Activated CD8-positive, alpha-beta memory T cell treated with anti-CD3 and anti-CD28 coated beads, Interleukin-2, amount 10 ng/mL, durations not matched to agents 7 days and 5 days (primary cell): ENCODE measurements at places on chromosomes 2 and 18. TPM values are rescaled to one million over a fixed set of nuclear protein-coding genes. Genes with fewer than 3 reads are reported as not detected.
A peak's percentile ranks its signal among the peaks of the same experiment; 100 is the strongest.

- H3K4me1 ChIP-seq, result no peaks in the 10 kb centered on the region
- no peak overlapping the region for H3K27ac ChIP-seq
- no peaks in the 10 kb centered on the region for H3K27me3 ChIP-seq
Measured at GRCh38 chr2:6079405-6079804, 387.2 kb downstream of the SOX11 start.

- DNase-seq, result no peak
- H3K27ac ChIP-seq, result no peak overlapping the region
Measured at GRCh38 chr2:240310201-240310600, 125.3 kb upstream of the GPC1 start.

DNA sequence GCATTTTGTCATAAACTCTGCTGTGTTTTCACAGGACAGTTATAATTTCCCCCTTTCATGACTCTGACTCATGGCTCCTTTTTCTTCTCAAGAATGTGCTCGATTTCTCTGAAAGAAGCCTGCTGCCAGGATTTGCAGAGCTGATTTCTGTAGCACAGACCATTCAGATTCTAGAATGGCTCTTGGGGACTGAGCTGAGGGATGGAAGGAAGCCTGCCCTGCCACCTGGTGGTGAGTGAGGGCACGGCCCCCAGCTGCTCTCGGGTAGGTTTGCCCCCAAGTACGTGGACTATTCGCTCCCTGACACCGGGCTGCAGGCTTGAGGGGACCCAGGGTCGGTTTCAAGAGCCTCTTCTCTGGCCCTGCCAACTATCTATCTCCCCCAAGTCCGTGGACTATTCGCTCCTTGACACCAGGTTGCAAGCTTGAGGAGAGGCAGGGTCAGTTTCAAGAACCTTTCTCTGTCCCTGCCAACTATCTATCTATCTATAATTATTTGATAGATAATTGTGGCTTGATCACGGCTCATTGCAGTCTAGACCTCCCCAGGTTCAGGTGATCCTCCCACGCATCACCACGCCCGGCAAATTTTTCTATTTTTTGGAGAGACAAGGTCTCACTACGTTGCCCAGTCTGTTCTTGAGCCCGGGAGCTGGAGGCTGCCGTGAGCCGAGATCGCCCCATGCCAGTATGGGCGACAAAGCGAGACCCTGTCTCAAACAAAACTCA, 1.4 kb upstream of the SMYD5 start:
- no peak overlapping the region for H3K27ac ChIP-seq
- H3K4me3 ChIP-seq, result peak overlapping the region; percentile 89
- peaks cover 30% of the 10 kb centered on the region for H3K4me1 ChIP-seq
- H3K27me3 ChIP-seq, result peaks cover 2% of the 10 kb centered on the region
- H3K36me3 ChIP-seq, result no peaks in the 10 kb centered on the region

DNA sequence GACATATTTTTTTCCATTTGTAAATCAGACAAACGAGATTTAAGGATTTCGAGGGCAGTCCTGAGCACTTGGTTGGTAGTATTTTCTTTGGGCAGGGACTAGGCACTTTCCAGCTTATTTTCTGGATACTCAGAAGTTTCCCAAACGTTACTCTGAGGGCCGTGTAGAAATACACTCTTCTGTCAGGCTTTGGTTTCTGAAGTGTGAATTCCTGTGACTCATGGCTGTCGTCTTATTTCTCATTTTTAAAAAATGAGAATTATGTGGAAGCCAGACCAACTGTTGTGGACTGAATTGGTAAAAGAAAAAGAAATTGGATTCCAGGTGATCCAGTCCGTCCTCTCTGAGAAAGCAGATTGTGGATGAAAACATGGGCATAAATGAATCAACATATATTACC, 658.6 kb upstream of the FANCL start:
- H3K36me3 ChIP-seq, result no peaks in the 10 kb centered on the region
- no peaks in the 10 kb centered on the region for H3K4me1 ChIP-seq
- no peak overlapping the region for H3K27ac ChIP-seq
- no peak for DNase-seq

GRCh38 chr2:112623913-112624777, 21.6 kb upstream of the SLC20A1 start:
- peak overlapping the region; percentile 38 for H3K4me3 ChIP-seq
- peak; percentile 92 for DNase-seq
- H3K36me3 ChIP-seq, result no peaks in the 10 kb centered on the region
- peaks cover 49% of the 10 kb centered on the region for H3K4me1 ChIP-seq

Gene G6PC2
- total RNA-seq, result not detected

GRCh38 chr2:55155764-55156281, 76.3 kb downstream of the CLHC1 start:
- H3K4me3 ChIP-seq, result no peak overlapping the region
- no peak overlapping the region for H3K27ac ChIP-seq
- no peaks in the 10 kb centered on the region for H3K27me3 ChIP-seq
- H3K4me1 ChIP-seq, result peaks cover 6% of the 10 kb centered on the region
- DNase-seq, result no peak

DNA sequence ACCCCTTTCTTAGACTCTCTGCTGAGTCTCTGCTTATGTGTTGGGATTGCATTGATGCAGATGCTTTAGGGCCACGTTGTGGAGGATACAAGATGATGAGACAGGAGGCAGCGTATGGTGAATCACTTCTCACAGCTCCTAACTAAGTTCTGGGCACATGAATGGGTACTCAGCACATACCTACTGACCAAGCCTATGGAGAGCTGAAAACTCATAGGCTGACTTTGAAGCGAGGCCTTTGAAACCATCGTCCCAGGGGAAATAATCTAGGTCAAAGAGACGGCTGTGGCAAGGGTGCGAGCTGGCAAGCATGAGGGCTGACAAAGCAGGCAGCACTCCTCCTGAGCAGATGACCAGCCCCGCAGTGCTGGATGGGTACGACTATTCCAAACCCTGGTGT, 180.2 kb upstream of the TNP1 start:
- H3K27me3 ChIP-seq, result peaks cover 7% of the 10 kb centered on the region
- no peak overlapping the region for H3K27ac ChIP-seq
- H3K4me3 ChIP-seq, result no peak overlapping the region
- no peak for DNase-seq

DNA sequence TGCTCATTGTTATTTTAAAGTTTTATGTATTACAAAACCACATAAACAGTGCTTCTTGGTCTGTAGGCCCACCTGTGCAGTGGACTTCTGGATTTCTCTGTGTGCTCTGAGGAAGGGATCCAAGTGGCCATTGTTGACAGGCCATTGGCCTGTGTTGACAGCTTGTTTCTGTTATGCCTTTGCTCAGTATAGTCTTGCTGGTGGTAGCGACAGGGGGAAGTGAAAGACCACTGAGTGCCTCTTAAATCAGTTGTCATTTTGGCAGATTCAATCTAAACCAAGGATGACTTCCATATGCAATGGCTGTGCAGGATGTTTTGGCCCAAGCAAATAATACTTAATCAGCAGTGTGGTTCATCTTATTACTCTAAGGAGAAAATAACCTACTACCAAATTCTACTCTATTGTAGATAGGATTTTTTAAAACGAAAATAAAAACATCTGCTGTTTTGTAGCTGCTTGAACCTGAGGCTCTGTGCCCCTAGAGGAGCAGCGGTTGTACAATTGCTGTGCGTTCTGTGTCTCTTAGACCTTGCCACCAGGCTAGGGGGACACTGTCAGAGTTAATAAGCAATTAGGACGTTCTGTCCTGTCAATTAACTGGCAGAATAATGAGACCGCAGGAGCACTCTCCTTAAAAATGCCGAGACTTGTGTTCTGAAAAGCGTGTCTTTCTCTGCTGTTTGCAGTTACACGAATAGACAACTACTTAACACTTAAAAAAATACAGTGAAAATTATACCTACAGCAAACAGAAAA, 108.2 kb downstream of the RHBDD1 start:
- H3K36me3 ChIP-seq, result peaks cover 23% of the 10 kb centered on the region
- H3K27ac ChIP-seq, result no peak overlapping the region
- H3K4me3 ChIP-seq, result no peak overlapping the region

Gene PROM2
- 0.82 TPM for total RNA-seq

- H3K27ac ChIP-seq, result no peak overlapping the region
- H3K36me3 ChIP-seq, result peaks cover 4% of the 10 kb centered on the region
- peaks cover 2% of the 10 kb centered on the region for H3K4me1 ChIP-seq
- no peak overlapping the region for H3K4me3 ChIP-seq
- peaks cover 15% of the 10 kb centered on the region for H3K27me3 ChIP-seq
Measured at GRCh38 chr2:173346035-173346434, 8.6 kb upstream of the CDCA7 start.

Gene ZNF519
- 32.9 TPM for total RNA-seq

- DNase-seq, result no peak
- no peaks in the 10 kb centered on the region for H3K4me1 ChIP-seq
- H3K27me3 ChIP-seq, result peaks cover 11% of the 10 kb centered on the region
- H3K4me3 ChIP-seq, result no peak overlapping the region
- H3K27ac ChIP-seq, result no peak overlapping the region
- H3K36me3 ChIP-seq, result no peaks in the 10 kb centered on the region
Measured at GRCh38 chr2:99854236-99854852, 288.0 kb downstream of the AFF3 start.

Gene FSIP2
- 0.09 TPM for total RNA-seq

- no peaks in the 10 kb centered on the region for H3K36me3 ChIP-seq
- no peaks in the 10 kb centered on the region for H3K27me3 ChIP-seq
- H3K4me1 ChIP-seq, result no peaks in the 10 kb centered on the region
- DNase-seq, result no peak
Measured at GRCh38 chr2:235533616-235534385, 40.0 kb downstream of the AGAP1 start.

DNA sequence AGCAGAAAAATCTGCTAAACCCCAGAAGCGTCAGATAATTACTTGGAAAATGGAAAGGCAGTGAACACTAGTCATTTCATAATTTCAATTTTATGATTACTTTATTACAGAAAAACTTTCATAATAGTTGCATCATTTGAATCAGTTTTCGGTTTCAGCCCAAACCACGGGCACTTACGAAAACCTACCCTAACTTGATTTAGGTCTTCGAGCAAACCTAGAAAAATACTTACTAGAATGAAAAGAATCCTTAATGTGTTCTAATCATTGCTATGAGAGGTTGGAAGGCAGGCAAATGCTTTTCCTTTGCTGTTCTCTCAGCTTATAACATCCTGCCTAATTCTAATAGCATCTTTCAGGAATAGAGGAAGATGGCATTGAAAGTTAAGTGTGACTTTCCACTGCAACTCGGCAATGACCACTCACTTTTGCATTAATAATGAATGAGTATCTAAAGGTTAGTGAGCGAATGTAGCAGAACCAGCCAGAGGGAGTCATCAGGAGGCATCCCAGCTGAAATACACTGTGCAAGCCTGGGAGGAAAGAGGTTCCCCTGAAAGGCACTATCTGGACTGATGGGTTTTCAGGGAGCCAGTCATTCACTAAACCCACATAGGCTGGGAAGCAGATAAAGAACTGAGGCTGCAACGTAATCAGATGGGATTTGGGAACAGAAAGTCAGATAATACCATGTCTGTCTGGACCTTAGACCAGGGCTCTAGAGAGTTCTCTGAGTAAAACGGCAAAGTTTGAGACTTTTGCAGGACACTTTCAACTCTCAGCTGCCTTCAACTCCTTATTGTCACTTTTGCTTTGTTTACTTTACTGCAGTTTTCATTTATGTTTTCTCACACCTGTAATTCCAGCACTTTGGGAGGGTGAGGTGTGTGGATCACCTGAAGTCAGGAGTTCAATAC, 520.8 kb downstream of the RNF144A start:
- H3K36me3 ChIP-seq, result peaks cover 57% of the 10 kb centered on the region
- peaks cover 81% of the 10 kb centered on the region for H3K4me1 ChIP-seq
- DNase-seq, result peak; percentile 70
- H3K27ac ChIP-seq, result peak overlapping the region; percentile 97
- H3K4me3 ChIP-seq, result peak overlapping the region; percentile 57

Gene HES6
- total RNA-seq, result 4.0 TPM

DNA sequence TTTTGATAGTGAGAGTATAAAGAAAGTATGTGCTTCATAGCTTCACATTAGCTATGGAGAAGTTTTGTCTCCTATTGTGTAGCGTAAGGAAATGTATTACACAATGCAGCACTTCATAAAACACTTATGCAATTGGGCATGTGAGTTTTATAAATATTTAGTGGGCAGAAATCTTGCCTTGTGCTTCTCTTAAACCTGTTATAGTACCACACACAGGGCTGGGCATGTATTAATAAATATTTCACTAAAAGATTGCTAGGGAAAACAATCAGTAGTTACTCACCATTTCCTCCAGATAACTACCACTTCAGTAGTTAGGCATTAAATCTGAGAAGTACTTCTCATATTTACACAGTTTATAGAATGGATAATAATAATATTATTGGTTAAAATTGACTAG, 1080.8 kb upstream of the PIK3C3 start:
- H3K4me3 ChIP-seq, result no peak overlapping the region

DNA sequence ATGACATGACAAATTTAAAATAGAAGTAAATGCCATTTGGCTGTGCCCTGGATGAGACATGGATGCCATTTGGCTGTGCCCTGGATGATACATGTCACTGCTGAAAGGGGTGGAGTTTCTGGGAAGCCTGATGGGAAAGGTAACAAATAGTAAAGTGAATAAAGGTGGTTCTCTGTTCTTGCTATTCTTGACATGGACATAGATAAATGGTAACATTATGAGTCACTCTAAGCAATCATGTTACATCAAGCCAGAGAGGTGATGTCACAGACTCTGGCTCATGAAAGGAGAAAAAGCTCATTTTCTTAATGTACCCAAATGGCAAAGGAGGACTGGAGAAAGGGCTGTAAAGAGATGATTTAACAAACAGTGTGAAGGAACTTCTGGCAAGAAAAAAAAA, 86.4 kb downstream of the EML6 start:
- H3K27ac ChIP-seq, result no peak overlapping the region
- H3K4me1 ChIP-seq, result no peaks in the 10 kb centered on the region
- no peak overlapping the region for H3K4me3 ChIP-seq
- H3K27me3 ChIP-seq, result peaks cover 23% of the 10 kb centered on the region
- no peak for DNase-seq

- no peaks in the 10 kb centered on the region for H3K4me1 ChIP-seq
- no peaks in the 10 kb centered on the region for H3K36me3 ChIP-seq
- no peak overlapping the region for H3K27ac ChIP-seq
- DNase-seq, result no peak
- no peak overlapping the region for H3K4me3 ChIP-seq
Measured at GRCh38 chr18:71807586-71807985, 736.6 kb downstream of the CBLN2 start.

DNA sequence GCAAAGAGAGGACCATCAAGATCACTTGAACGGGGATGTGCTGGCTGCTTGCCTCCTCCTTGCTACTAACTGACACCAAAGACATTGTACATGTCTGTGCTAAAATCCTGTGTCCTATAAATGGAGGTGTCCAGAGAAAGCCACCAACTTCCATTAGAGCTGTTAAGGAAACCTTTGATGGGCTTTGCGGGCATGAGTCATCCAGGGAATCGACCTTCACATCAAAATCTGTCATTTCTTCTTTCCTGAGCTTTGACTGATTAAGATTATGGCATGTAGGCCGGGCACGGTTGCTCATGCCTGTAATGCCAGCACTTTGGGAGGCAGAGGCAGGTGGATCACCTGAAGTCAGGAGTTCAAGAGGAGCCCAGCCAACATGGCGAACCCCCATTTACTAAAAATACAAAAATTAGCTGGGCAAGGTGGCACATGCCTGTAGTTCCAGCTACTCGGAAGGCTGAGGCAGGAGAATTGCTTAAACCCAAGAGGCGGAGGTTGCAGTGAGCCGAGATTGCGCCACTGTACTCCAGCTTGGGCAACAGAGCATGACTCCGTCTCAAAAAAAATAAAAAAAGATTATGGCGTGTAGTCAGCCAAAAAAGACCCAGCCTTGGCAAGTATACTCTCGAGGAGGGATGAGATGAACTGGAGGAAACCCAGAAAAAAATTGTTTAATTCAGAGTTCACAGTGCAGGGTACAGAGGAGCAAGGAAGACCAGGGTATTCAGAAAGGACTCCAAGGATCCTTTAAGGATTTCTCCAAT, 115.8 kb downstream of the CABLES1 start:
- no peak overlapping the region for H3K4me3 ChIP-seq
- peaks cover 2% of the 10 kb centered on the region for H3K27me3 ChIP-seq
- peak overlapping the region; percentile 54 for H3K27ac ChIP-seq
- peaks cover 5% of the 10 kb centered on the region for H3K36me3 ChIP-seq

Gene REEP1
- total RNA-seq, result not detected

Gene UGT1A7
- not detected for total RNA-seq
